NCI-H82 (cell line): ENCODE measurements at places on chromosomes 12 and 14.
A peak's percentile ranks its signal among the peaks of the same experiment; 100 is the strongest.

- DNase-seq: peak; percentile 69
Observed at GRCh38 chr14:96104469-96105057, 65.4 kb downstream of the C14orf132 start.

GRCh38 chr12:15856097-15856982, 25.8 kb upstream of the STRAP start:
- DNase-seq: peak; percentile 83

DNA sequence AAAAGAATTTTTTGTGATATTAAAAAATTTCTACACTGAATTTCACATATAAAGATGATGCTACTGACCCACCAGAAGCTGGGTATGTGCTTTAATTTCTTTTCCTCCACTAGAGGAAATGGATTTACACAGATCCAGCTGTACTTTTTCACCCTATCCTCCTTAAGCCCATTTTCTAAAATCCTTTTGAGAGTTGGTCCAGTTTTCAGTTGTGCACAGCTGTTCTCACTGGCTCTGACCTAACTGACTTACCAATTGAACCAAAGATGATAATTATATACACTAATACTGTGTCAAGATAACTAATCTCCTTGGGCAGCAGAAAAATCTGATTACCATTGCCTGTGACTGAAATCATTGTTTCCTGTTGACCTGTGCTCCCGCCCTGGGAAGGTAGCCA, 108.5 kb downstream of the ZFC3H1 start:
- DNase-seq: peak; percentile 77

- no peak for DNase-seq
Observed at GRCh38 chr14:78530078-78530477, 359.9 kb downstream of the NRXN3 start.

GRCh38 chr12:3197131-3197818, 120.1 kb downstream of the TSPAN9 start:
- DNase-seq: no peak

DNA sequence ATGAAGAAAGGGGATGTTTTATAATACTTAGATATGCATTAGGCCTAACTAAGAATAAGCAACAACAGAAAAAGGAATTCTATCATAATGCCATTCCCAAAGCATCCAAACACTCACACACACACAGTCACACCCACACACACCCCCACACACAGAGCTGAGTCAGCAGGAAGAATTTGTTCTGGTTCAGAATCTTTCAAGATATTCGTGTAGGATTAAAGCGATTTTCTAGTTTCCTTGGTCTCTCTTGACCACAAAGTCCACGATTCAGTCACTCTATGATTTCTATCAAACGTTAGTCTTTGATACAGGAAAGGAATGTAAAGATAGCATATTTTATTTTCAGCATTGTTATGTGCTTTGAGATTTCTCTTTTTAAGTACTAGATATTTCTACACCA, 382.6 kb upstream of the DCN start:
- DNase-seq: no peak

GRCh38 chr12:55673638-55674037, 34.1 kb downstream of the ITGA7 start:
- DNase-seq: no peak

- DNase-seq: no peak
Observed at GRCh38 chr12:66962290-66962689, 283.4 kb upstream of the GRIP1 start.

DNA sequence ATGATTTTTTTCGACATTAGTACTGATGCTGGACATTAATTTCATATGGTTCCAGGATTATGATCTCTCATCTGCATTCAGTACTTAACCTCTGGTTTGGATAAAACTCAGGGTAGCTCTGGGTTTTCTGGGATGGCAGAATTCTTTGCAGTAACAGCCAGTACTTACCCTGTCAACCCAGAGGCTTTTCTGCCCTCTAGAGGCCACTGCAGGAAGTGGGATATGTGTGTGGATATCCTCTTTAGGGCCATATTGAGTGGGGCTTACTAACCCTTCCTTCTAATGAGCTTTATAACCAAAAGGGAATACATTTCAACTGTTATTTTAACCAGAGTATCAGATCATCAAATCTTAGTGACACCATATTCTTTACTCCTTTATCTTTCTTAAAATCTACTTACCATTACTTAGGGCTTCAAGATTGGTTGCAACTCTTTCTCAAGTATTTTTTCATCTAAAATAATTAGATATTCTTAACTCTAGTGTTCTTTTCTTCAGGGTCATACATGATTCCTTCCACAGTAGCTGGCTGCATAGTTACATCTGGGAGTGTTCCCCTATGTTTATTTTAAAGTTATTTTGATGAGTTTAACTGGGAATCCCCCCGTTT, 488.0 kb upstream of the STXBP6 start:
- DNase-seq: peak; percentile 88

DNA sequence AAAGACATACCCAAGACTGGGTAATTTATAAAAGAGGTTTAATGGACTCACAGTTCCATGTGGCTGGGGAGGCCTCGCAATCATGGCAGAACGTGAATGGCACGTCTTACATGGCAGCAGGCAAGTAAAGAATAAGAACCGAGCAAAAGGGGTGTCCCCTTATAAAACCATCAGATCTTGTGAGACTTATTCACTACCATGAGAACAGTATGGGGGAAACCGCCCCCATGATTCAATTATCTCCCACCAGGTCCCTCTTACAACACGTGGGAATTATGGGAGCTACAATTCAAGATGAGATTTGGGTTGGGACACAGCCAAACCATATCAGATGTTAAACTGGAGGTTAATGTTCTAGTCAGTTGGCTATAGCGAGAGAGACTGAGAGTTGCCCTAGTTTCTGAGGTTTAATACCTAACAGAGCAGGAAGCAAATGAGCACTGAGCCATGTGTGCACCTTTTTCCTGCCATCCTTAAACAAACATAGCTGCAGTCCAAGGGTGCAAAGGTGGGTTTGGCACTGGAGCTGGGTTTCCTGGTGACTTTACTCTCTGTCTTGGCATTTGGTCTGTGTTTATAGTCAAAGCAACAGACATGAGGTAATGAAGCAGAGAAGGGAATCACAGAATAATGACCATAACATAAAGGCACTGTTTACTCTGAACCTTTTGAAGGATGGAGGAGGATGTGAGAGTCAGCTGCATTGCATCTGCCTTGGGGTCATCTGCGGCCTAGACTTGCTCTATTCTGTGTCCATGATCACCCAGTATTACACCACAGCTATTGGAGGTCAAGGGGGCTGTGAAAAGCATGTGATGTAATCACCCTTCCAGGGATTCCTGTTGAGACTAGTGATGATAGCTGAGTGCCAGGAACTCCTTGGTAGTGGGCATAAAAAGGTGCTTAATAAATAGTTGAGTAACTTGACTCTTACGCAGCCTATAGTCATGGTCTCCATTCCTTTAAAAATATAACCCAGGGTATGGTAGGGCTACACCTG, 83.6 kb upstream of the USP44 start:
- DNase-seq: no peak

DNA sequence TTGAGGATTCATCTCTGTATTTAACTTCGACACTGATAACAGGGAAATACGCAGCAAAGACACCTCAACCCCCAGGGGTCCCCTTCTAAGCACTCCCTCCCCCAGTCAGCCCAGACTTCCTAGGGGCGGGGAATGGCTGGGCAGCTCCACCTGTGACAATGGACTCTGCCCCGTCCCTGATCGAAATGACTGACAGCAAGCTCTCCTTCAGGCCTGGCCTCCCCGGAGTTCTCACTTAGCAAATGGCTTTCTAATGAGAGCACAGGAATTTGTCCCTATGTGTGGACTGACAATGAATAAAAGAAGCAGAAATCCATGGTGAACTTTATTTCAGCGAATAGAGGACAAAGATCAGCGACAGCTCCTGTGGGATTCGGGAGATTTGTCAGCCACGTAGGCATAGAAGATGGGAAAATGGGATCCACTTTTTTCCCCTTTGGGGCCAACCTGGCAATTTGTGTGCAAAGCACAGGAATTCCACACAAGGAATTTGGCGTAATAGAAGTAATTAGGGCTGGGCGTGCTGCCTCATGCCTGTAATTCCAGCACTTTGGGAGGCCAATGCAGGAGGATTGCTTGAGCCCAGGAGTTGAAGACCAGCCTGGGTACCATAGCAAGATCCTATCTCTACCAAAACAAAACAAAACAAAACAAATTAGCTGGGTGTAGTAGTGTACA, 63.8 kb downstream of the TNFAIP2 start:
- no peak for DNase-seq

DNA sequence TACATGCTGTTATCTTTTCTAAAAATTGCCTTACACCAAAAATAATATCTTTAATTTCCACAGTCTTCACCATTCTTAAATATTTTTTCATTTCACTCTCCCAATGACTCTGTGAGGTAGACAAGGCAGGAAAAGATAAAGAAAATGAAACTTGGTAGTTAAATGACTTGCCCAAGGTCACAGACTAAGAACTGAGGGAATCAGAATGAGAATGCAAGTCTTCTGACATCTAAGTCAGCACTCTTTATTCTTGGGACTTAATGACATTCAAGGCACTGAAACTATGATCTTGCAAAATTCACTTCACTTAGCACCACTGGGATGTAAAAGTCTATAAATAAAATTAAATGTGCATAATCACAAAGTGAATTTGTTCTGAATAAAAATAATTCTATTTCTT, 104.5 kb downstream of the SLC2A13 start:
- DNase-seq: no peak

GRCh38 chr14:88955455-88955854, 131.0 kb downstream of the TTC8 start:
- no peak for DNase-seq

DNA sequence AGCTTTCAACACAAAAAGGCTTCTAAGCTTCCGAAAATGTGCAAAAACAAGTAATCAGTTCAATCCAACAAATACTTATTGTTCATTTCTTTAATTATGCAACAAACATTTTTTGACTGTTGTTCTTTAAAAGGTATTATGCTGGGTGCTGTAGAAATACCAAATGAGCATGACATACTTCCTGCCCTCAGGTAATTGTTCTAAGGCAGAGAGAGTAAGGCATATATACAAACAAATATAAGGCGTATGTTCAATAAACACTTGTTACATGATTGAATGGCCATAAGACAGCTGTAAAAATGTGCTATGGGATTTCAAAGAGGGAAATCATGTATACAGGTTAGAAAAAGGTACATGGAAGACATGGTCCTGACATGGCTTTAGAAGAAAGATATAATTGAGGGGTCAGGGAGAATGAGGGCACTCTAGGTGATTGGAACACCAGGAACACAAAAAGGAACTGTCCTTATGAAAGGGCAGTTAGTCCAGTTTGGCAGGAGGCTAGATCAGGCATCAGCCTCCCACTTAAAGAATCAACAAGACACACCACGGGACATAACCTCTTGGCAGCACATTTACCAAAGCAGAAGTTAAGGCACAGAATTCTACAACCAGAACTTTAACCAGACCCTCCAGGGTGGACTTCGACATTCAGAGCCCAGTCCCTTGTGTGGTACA, 135.8 kb upstream of the SCAF11 start:
- DNase-seq: no peak

GRCh38 chr12:54162741-54163140, 26.0 kb downstream of the SMUG1 start:
- peak; percentile 88 for DNase-seq

- DNase-seq: peak; percentile 9
Observed at GRCh38 chr12:92398565-92399309, 253.1 kb upstream of the BTG1 start.

DNA sequence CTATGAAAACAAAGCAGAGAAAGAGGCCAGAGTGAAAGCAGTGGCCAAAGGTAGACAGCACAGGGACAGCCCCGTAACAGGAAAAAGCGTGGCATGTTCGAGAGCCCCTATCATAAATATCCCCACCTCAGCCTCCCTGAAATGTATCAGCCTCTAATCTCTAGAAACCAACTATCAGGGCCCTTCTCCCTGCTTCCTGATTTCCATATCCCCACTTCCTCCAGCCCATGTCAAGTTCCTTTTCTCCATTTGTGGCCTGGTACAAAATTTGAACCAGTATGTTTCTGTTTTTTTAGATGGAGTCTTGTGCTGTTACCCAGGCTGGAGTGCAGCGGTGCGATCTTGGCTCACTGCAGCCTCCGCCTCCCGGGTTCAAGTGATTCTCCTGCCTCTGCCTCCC, 16.9 kb downstream of the DEPDC4 start:
- no peak for DNase-seq

- DNase-seq: no peak
Observed at GRCh38 chr12:116299064-116299463, 21.6 kb upstream of the MED13L start.

DNA sequence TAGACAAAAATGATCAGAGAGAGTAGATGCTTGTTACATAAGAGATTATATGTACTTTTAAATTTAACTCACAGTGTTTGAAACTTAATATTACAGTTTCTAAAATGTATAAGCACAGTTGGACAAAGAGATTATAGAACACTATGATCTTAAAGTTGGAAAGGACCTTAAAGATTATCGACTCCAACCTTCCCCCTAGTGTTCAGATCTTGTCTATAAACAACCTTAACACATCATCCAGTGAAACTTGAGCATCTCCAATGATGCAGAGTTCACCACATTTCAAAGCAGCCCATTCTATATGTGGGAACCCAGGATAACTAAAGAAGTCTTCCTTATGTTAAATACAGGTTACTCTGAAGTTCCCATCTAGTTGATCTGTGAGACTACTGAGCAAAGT, 480.8 kb downstream of the RMST start:
- DNase-seq: no peak

- no peak for DNase-seq
Observed at GRCh38 chr14:33686856-33687255, 264.0 kb downstream of the EGLN3 start.

DNA sequence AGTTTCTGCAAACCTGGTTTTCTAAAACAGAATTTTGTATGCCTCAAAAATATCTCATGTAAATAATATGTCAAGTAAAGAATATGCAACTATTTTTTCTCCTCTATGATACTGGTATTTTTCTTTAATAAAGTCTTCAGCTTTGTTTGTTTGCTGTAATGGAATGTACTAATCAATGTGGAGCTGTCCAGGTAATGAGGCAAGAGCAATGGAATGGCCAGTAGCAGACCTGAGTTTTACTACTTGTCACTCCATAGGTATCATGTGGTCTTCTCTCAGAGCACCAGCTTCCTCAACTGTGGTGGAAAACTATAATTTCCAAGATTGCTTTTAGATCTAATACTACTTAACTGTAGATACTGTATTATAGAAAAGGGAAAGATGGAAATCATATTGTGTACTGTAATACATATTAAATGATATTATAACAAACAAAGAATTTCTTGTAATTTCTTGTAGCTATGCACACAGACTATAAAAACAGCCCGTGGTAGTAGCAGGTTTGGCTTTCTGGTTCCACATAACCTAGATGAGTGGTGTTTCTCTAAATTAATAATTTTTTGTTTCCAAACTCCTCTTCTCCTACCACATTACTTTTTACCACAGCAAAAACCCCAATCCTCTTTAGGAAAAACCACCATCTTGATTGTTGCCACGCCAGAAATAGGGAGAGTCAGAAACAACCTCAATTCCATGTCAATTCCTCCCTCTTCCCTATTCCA, 70.6 kb downstream of the KIF21A start:
- no peak for DNase-seq

- DNase-seq: no peak
Observed at GRCh38 chr12:100450735-100451134, 22.9 kb upstream of the NR1H4 start.

- no peak for DNase-seq
Observed at GRCh38 chr14:61346221-61346620, 24.8 kb downstream of the PRKCH start.
